Foreskin melanocyte (primary cell): ENCODE measurements at places on chromosomes 7 and 10.

DNA sequence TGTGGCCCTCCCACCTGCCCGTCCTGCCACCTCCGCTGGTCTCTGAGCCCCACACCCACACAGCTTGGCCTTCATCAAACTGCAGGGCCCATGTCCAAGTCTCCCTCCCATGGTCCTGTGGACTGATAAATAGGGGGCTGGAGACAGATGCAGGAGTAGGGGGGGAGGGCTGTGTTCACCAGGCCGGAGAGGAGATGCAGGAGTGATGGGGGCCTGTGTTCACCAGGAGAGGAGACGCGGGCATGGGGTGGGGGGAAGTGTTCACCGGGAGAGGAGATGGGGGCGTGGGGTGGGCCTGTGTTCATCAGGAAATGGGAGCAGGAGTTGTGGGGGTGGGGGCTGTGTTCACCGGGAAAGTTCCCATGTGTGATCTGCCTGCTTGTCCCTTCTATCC, 37.0 kb downstream of the JAKMIP3 start:
- no peak for DNase-seq

DNA sequence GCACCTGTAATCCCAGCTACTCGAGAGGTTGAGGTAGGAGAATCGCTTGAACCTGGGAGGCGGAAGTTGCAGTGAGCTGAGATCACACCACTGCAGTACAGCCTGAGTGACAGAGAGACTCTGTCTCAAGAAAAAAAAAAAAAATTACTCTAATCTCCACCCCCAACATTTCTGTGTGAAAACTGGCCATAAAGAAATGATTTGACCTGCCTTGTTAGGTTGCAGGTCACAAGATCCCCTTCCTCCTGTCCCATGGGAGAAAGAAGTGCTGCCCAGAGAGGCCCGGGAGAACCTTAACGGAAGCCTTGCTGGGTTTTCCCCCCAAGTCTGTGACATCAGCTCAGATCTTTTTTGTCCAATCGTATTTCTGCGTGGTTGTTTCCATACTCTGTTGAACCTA, 8.7 kb upstream of the CALHM1 start:
- no peak for DNase-seq

DNA sequence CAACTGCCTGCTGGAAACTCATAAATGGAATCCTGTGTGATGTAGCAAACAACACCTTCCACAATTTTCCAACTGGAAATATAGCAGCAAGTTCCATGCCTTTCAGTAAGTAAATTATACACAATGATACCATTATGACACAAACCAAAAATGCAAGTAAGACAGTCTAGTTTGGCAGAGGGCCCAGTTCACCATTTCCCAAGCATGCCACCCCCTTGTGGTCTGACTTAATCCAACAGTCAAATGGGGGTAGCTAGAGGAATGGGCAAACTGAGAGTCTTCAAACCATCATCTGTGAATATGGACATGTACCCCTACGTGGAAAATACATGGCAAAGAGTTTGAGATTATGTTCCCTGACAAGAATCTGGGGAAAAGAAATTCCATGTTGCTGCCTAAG, 137.6 kb upstream of the VWC2 start:
- DNase-seq = no peak

DNA sequence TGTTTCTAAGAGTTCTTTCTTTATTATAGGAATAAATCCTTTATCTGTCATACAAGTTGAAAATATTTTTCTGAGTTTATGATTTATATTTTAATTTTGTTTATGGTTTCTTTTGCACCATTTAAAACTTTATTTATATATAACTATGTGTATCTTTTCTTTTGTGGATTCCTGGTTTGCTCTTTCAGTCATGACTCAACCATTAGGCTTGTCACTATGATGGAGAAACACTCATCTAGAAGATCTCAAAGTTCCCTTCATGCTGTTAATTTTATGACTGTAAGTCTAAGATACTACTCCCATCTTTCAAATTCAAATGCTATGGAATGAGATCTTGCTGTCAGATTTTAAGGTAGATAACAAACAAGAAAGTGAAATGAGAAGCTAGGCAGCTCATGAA, 199.5 kb downstream of the INHBA start:
- no peak for DNase-seq

- DNase-seq = no peak
Measured at GRCh38 chr10:88672041-88672440, 7.8 kb downstream of the LIPF start.

GRCh38 chr10:126052171-126052570, 155.8 kb downstream of the FANK1 start:
- DNase-seq = no peak

DNA sequence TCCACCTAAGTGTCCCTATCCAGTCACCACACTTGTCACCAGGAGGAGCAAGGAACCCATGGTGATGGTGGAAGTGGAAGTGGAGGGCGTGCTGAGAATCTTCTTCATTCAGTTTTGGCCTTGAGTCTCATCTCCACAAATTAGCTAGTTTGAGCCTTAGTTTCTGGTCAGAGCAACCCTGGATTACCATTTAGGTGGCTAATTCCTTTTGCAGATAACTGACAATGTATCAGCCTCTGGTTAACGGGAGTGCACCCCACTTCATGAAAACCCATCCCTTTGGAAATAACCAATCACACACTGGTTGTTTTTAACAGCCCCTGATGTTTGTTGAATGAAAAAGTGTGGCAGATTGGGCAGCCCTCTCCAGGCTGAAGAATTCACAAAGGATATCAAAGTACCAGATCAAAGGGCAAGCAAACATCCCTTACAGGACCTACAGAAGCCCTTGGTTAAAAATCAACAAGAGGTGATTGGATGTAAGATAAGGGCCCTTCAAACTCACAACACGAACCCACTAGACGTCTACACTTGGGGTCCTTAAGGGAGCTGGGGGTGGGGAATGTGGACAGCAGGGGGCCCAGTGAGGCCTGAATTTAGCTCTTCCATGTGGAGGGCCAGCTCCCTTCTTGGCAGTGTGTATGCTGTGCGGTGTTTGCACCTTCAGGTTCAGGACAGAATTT, 37.1 kb upstream of the SLF2 start:
- no peak for DNase-seq

DNA sequence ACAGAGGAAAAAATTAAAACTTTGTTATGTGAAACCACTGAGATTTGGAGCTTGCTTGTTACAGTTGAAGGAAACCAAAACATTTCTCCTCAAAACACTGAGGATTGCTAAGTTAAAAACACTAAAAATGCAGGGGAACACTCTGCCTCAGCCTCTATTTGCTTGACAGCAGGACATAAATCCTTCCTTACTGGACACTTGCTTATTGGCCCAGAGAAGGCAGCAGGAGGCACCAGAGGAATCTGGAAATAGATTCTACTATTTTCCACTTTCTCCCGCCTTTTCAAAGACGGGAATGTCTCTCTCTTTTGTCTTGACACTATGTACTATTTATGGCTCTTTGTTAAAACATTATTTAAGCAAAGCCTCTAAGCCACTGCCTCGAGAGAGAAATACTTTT, 67.9 kb downstream of the MTURN start:
- no peak for DNase-seq

- no peak for DNase-seq
Measured at GRCh38 chr7:133510326-133511055, 257.6 kb downstream of the EXOC4 start.

DNA sequence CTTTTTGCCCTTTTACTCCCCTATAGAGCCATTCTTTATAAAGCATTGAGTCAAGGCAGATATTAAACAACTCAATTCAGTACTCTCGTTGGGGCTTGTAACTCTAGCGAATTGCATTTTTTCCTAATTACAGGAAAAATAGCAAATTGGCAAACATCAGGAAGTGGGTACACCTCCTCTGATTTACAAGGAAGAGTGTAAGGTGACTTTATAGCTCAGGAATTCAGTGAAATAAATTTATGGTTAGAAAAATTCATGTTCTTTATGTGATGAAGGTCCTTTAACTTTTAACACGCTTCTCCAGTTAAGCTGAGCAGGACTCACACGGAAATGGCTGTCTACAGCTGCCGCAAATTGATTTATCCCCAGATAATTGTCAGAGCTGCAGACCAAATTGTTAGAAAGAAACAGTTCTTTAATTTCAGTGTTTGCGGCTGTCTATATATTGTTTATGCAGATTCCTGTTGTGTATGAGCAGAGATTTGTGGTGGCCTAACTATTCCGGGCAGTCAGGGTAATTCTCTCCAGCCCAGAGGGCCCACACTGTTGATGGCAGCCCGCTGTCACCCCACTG, 151.1 kb upstream of the MKI67 start:
- no peak for DNase-seq

GRCh38 chr7:32298408-32299132, 191.6 kb downstream of the LSM5 start:
- no peak for DNase-seq

- no peak for DNase-seq
Measured at GRCh38 chr10:48800007-48800675, 115.5 kb downstream of the WDFY4 start.

DNA sequence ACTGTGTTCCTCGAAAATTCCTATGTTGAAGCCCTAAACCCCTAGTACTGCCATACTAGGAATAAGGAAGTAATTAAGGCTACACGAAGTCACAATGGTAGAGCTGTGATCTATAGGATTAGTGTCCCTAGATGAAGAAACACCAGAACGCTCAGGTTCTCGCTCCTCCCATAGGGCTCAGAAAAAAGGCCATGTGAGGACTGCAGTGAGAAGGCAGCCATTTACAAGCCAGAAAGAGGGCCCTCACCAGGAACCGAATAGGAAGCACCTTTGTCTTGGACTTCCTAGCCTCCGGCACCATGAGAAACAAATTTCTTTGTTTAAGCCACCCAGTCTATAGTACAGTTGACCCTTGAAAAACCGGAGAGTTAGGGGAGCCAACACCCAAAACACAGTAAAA, 46.2 kb downstream of the CACUL1 start:
- no peak for DNase-seq

- DNase-seq = no peak
Measured at GRCh38 chr10:67072654-67073053, 146.8 kb downstream of the LRRTM3 start.

GRCh38 chr7:132866551-132866950, 215.3 kb downstream of the CHCHD3 start:
- no peak for DNase-seq

DNA sequence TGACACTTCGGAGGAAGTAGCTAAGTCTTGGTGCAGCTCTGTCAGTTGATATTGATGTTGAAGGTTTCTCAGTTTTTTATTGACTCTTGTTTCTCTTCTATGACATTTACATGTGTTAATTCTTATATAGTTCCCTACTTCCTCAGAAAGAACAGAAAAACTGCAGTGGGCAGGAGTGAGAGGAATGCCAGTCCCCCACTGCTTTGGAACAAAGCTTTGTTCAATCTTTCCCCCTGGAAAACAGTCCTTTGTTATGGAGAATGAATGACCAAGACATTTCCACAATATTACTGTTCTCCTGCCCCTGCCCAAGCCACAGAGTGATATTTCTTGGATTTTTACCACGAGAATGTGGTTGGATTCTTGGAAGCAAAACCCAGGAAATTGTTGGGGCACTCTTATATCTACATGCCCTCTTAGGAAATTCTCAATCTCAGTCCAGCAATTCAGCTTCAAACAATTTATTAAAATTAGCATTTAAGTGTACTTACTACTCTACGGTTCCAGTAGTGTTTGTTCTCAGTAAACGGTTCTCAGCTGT, 258.0 kb upstream of the KCND2 start:
- DNase-seq = peak; percentile 18
